H54 (cell line): ENCODE measurements at places on chromosomes 3 and 15.

- no peak for DNase-seq
These were observed 87.4 kb downstream of the CRTC3 start for GRCh38 chr15:90617171-90617570.

- no peak for DNase-seq
These were observed 6.8 kb upstream of the GAP43 start for GRCh38 chr3:115616461-115616860.

- DNase-seq: no peak
These were observed 3.2 kb downstream of the LRRFIP2 start for GRCh38 chr3:37171144-37171543.

- no peak for DNase-seq
These were observed 244.4 kb downstream of the OPA1 start for GRCh38 chr3:193837347-193837827.

DNA sequence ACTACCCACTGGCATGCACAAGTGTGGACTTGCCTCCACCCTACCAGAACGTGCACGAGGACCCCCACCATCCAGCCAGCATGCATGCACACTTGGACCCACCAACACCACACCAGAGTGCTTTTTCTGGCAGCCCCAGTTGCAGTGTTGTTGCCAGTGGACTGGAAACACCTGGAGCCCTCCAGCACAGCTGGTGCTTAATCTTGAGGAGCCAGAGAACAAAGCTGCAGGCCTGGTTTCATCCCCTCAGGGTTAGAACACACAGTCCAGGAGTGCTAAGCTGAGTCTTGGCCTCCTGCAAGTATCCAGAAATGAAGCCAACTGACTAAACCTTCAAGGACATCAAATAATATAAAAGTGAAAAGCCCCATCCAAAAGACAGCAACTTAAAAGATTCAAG, 888.0 kb downstream of the NTRK3 start:
- no peak for DNase-seq

GRCh38 chr3:52436500-52437149, 8.3 kb downstream of the SEMA3G start:
- DNase-seq: no peak

- no peak for DNase-seq
These were observed 863.9 kb downstream of the EPHA3 start for GRCh38 chr3:89971329-89971728.

- DNase-seq: no peak
These were observed 1045.7 kb upstream of the CFAP20DC start for GRCh38 chr3:60095516-60095915.

GRCh38 chr3:114929971-114930732, 216.9 kb downstream of the ZBTB20 start:
- no peak for DNase-seq

DNA sequence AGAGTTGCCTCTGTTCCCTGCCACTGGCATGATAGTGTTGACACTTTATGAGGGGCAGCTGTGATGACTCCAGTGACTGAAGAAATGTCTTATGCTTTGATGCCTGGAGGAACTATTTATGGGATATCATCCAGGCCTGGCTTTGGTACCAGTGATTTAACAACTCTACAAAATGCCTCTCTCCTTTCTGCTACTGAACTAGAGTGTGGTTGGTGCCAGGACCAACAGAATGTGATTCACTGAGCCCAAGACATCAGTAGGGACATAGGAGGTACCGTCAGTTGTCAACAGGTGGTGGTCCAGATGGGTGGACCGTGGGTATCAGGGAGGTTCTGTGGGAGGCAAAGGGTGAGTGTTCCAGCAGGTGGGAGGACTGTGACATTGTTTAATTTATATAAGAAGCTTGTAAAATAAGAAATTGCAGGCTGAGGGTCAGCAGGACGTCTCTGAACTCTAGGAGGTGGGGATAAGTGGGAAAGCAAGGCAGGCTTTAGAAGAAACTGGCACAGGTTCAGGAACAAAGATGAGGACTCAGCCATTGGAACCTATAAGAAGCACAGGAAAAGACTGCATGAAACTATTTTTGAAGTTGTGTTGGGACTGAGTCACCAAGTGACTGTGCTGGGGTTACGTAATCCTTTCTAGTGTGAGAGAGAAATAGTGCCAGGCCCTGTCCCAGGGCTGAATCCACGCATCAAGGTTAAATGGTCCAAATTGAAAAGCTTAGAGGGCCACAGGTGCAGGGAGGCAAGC, 28.5 kb upstream of the SLC7A14 start:
- peak; percentile 70 for DNase-seq

DNA sequence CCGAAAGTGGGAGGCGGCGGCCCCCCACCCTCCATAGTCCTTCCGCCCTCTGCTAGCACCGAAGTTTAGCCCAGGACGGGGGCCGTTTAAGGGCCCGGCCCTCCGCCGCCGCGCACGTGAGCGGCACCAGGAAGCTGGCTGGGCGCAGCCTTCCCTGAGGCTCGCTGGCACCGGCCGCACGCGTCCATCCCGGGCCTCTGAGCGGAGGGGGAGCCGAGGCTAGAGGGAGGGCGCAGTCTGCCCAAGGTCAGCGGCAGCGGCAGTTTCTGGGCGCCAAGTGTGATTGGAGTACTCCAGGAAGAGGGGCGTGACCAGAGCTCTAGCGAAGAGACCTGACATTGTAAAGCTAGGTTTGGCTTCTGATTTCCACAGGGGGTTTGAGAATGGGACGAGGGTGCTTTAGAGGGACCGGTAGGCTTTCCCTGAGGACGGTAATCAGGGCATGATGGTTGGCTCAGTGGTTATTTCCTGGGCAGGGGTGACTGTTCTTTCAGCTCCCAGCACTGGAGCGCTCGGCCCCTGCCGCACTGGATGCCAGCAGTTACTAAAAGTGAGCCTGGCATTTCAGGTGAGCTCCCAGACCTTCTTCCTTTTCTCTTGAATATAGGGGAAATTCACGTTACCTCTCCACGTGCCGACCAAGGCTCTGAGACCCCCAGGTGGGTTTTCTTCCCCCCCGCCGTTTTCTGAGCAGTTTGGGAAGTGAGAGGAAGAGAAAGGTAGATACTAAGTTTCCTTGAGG, 853 bp downstream of the TEX264 start:
- DNase-seq: peak; percentile 68

- DNase-seq: no peak
These were observed 60.1 kb upstream of the PCSK6 start for GRCh38 chr15:101549647-101550046.

DNA sequence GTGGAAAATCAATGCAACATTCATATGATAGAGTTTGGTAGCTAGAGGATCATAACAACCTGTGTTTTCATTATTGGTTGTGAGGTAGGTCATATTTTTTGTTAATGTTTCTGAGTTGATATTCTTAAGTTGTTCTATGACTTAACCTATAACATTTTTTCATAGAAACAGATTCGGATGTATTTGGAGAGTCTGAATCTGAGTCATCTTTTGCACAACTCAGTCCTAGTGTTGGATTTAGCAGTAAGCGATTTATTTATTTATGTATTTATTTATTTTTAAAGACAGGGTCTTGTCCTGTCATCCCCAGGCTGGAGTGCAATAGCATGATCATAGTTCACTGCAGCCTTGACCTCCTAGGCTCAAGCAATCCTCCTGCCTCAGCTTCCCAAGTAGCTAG, 292.8 kb upstream of the ZNF717 start:
- no peak for DNase-seq

- DNase-seq: peak; percentile 8
These were observed 177.8 kb downstream of the SERPINI1 start for GRCh38 chr3:167913219-167913835.

GRCh38 chr3:17014709-17015108, 130.0 kb downstream of the PLCL2 start:
- no peak for DNase-seq

DNA sequence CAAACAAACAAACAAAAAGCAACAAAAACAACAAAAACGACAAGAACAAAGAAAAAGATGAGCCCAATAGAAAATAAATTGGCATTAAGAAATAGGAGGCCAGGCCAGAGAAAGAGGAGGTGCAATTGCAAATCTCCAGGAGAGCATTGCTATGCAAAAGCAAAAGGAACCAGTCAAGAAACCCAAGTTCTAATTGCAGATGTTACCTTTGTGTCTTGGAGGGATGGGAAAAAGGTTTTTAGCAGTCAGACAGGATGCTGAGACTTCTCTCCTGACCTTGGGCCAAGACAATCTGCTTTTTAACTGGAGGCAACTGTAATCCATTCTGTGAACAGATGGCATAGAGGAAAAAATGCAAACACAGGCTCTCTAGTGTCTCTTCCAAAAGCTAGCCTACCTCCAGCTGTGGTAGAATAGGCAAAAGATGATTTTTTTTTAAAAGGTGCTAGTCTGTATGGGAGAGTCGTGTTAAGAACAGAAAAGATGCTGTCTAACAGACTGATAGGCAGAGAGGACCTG, 56.4 kb downstream of the LSAMP start:
- no peak for DNase-seq

- no peak for DNase-seq
These were observed 44.4 kb downstream of the IL1RAP start for GRCh38 chr3:190558316-190558715.

GRCh38 chr3:4162096-4162495, 141.1 kb upstream of the SETMAR start:
- no peak for DNase-seq

DNA sequence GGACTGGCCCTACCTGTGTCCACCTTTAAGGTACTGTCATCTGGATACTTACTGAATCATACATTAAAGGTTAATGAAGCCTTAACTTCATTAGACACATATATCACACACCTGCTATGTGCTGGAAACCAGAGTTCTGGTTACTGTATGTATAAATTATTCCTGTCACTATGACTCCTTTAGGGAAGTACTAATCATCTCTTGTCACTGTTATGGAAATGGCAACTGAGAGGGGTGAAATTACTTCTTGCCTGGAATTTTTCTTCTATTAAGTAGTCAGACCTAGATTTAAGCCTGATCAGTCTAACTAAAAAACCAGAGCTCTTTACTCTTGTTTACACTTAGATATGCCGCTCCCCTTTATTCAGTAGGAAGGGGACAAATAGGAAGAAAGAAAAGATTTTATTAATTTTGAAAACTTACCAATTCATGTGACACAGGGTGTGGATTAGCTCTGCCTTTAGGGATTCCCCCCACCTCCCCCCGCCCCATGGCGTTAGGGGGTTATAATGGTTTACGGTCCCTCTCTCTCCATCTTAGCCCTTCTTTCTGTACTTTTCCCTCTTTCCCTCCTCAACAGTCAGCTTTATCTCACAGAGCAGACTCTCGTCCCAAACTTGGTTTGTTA, 152.5 kb downstream of the KLHL25 start:
- no peak for DNase-seq

DNA sequence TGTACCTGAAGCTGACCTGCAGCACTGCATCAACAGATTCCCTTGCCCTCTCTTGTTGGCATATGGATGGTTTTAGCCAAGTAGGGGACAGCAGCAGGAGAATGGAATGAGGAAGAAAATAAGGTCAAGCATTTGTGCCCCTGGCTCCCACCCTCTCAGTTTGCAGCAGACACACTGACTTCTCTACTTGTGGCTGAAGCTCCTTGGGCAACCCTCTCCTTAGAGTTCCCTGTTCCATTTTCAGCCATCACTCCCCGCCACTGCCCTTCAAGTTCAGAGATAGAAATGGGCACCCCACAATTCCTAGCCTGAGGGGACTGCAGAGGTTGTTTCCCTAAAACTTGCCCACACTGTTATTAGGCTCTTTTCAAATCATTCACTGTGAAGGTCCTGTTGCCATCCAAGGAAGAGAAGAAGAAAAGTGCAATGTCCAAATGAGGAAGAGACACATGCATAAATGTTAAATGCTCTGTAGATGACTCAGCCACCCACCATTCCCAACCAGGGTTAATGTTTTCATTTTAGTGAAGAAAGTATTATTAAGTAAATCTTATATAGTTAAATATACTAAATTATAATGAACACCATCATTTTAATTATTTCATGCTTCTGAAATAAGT, 295.9 kb upstream of the UBE2E2 start:
- no peak for DNase-seq

DNA sequence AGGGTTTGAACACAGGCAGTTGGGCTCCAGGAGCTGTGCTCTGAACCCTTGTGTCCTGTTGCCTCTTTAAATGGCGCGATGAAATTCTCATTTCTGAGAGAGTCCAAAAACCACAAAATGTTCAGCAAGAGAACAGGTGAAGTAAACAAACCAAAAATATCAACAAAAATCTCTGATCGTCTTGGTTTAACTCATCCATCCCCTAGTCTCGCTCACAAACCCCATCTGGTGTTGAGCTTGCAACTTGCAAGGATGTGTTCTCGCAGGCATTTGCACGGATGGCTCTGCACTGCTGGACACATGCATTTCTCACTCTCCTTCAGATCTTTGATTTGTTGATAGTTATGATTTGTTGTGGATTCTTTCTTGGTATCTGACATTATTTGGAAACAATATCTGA, 31.1 kb downstream of the FAH start:
- DNase-seq: no peak

DNA sequence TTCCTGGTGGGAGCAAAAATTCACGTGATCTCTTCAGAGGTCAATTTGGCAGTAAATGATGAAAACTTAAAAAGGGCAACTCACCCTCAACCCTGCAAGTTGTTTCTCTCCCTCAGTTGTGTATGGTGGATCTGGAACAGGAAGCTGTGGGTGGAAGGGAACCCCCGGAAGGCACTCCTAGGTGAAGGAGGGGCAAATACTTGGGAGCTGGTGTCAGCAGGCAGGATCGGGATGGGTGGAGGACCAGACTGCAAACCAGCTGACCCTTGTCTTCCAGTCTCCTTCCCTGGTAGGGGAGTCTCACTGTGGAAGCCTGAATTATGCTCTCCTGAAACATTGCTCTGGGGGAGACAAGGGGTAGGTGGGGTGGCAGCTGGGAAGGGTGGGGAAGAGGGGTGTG, 33.5 kb downstream of the PRR23E start:
- DNase-seq: no peak

DNA sequence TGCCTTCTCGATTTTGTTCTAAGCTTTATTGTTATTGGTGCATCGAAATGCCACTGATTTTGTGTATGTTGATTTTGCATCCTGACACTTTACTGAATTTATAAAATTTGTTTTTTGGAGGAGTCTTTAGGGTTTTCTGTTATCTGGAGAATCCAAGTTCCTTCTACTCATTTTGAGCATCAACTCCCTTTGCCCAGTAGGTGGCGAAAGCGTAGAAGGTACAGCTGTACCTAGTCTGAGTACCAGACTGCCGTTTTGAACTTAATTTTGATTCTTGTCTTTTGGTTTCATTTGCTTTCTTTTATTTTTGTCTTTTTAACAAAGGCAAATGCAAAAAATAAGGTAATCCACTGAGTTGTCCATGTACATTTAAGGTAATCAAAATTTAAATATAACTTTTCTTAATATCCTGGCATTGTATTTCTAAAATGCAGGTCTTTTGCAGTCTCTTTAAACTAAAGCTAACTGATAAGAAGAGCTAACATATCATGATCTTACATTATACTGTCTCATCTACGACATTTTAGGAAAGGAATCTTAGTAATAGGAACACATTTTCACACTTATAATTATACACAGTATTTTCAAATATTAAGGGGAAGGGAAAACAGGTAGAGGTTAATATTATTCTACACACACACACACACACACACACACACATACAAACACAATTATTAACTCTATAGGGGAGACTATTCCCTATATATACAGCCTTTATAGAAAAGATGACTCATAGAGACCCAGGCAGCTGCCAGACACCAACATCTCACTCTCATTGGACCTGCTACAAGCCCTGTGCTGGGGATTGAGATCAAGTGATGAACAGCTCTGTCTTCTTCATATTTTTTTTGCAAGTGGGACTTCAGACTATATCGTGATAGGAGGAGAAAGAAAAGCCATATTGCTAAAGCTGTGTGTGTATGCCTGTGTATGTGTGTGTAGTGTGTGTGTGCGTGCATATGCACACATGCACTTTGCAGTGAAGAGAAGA, 71.8 kb downstream of the SYNPR start:
- DNase-seq: no peak
